Stimulated activated CD4-positive, alpha-beta T cell treated with anti-CD3 and anti-CD28 coated beads, TNF-alpha, amount 100 ng/mL, for 4 hours (primary cell): ENCODE measurements at places on chromosomes 2 and 18.

GRCh38 chr2:191578031-191578430, 99.9 kb upstream of the NABP1 start:
- no peak for DNase-seq

DNA sequence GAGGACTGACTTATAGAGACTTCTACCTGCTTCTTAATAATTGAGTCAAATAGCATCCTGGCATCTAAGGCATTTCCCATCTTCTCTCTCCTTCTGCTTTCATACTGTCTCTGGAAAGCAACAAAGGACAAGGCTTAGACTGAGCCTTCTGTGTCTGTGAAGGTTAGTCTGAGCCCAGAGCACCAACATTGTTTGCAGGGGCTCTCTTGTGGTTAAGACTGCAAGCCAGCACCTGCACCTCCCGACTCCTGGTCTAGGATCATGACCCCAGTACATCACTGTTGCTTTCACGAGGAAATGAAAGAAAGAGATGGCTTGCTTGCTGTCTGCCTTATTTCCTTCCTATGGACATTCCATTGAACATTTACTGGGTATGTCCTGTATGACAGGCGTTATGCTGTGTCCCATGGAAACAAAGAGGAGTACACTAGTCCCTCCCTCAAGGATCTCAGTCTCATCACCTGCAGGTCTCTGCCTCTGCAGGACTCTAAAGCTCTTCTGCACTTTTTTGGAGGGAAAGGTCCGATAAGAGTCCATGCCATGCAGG, 315.8 kb upstream of the EPAS1 start:
- no peak for DNase-seq

- DNase-seq: no peak
These were observed 262.9 kb downstream of the AFF3 start for GRCh38 chr2:99879481-99879880.

DNA sequence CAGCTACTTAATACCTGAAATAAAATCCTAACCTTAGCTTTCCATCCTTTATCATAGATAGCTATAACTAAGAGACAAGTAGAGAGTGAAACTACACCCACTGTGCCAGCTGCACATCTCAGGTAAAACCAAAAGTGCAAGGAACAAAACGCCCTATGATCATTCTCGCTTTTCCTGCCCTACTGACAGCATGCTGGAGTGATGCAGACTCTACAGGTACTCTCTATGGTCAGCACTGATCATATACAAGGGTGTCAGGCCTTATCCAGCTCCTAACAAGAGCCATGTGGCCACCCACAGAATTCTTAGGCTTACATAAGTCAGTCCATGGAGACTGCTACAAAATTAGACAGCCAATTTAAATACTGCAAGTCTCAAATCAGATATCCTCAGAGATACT, 45.6 kb downstream of the REV1 start:
- DNase-seq: no peak

GRCh38 chr18:36365836-36366775, 68.6 kb downstream of the FHOD3 start:
- DNase-seq: no peak

GRCh38 chr2:120856421-120856862, 120.8 kb downstream of the GLI2 start:
- no peak for DNase-seq

DNA sequence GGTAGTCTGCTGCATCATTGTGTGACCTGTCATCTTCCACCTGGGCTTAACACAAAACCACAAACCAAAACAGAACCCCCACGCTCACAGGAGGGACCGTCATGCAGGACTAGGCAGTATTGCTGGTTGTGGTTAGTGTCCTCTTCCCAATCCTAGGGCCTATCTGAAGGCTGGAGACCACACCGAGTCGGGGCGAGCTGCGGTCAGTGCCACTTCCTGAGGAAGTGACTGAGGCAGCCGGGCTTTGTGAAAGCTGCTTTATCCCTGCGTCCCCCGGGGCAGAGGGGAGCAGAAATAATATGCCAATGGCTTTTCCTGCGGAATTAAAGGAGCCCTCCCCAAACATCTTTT, 22.9 kb downstream of the ZNF532 start:
- DNase-seq: no peak

DNA sequence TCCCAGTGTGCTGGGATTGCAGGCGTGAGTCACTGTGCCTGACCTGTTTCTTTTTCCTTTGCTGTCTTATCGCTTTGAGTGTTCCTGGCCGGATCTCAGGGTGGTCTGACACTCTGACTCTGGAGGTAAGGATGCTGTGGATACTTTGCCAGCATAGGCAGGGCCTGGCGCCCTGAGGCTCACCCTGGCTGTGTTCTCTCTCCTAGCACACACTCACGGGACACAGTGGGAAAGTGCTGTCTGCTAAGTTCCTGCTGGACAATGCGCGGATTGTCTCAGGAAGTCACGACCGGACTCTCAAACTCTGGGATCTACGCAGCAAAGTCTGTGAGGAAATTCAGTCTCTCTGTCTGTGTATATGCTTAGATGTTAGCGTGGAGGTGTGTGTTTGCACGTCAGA, 18.0 kb upstream of the SAG start:
- DNase-seq: no peak

- DNase-seq: no peak
These were observed 3.6 kb upstream of the SMARCAL1 start for GRCh38 chr2:216408426-216409290.

DNA sequence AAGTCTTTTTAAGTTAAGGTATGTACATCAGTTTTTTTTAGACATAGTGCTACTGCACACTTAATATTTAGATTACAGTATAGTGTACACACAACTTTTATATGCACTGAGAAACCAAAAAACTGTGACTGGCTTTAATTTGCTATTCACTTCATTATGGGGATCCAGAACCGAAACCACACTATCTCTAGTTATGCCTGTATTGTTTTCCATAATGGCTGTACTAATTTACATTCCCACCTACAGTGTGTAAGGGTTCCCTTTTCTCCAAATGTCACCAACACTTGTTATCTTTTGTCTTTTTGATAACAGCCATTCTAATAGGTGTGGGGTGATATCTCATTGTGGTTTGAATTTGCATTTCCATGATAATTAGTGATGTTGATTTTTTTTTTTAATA, 213.4 kb upstream of the CCDC150 start:
- no peak for DNase-seq

- no peak for DNase-seq
These were observed 50.8 kb upstream of the TWSG1 start for GRCh38 chr18:9283791-9284190.

- no peak for DNase-seq
These were observed 251.4 kb upstream of the UBE2E3 start for GRCh38 chr2:180728928-180729559.

- no peak for DNase-seq
These were observed 96.7 kb downstream of the PXDN start for GRCh38 chr2:1647417-1648240.

DNA sequence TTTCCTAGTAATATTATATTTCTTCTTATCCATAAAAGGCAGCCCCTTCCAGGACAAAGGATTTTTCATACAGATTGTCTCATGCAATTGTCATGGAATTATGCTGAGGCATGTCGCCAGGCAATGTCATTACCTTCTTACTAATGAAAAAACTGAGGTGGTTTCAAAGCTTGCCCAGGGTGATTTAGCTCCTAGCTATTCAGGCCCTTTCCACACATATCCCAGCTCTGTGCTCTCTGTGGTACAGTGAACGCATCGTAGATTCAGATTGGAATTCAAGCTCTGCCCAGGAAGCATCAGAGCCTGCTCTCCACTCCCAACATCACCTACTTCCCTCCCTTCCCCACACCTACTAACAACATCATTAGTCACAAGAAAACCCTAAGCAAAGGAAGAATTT, 60.1 kb downstream of the ATP8B1 start:
- DNase-seq: no peak

DNA sequence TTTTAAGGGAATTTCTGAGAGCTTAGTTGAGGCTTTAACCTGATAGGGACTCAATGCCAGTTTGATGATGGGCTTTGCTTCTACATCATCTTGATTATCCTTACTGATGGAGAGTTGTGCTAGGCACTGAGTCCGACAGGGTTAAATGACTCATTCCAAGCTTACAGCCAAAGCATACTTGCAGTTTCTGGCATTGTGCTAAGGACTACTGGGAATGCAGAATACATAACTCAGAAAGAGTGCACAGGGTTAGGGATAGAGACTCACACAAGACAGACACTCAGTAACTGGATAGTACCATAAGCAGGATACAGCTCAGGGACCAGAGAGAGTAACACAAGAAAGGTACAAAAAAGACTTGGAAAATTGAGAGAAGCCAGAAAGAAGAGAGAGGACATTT, 94.1 kb upstream of the SLC14A2 start:
- DNase-seq: no peak

GRCh38 chr2:99481941-99482340, 7.9 kb downstream of the REV1 start:
- no peak for DNase-seq
